ENCODE measurements at places on chromosomes 3 and 15.

DNA sequence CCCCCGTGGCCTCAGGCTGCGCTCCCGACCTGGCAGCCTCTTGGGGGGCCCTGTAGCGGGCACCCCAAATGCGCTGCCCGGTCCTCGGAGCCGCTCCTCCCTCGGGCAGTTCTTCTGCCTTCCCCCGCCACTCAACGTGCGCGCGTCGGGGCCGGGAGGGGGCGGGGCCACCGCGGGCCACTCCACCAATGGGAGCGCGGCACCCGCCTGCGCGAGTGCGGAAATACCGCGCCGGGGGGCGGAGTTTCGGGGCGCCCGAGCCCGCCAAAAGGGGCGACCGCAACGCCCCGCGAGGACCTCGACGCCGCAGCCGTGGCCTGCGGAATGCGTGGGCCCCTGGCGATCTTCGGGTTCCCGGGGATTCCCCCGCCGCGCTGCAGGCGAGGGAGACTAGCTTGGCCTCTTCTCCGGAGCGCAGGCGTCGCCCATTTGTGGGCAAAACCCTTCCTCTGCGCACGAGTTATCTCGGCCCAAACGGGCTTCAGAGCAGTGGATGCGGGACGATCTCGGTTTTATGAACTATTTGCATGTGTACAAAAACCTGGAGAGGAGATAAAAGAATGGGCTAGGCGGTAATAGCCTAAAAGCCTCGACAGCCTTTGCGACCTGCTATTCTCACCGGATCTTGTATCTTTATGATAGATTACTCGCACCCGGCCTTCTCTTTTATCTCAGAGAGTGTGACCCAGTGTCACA, at the start of gene TASOR:
Gene TASOR (minus strand): TSS at position 144 of the 696 bp plus-strand sequence. CDS start 259 bp downstream, outside the sequence.
- peak; percentile 37 for DNase-seq

- DNase-seq, result no peak
These were observed 550 bp upstream of the CHD2 start for GRCh38 chr15:92899601-92899947.

GRCh38 chr3:140995881-140996280, 54.2 kb downstream of the SLC25A36 start:
- DNase-seq, result no peak

DNA sequence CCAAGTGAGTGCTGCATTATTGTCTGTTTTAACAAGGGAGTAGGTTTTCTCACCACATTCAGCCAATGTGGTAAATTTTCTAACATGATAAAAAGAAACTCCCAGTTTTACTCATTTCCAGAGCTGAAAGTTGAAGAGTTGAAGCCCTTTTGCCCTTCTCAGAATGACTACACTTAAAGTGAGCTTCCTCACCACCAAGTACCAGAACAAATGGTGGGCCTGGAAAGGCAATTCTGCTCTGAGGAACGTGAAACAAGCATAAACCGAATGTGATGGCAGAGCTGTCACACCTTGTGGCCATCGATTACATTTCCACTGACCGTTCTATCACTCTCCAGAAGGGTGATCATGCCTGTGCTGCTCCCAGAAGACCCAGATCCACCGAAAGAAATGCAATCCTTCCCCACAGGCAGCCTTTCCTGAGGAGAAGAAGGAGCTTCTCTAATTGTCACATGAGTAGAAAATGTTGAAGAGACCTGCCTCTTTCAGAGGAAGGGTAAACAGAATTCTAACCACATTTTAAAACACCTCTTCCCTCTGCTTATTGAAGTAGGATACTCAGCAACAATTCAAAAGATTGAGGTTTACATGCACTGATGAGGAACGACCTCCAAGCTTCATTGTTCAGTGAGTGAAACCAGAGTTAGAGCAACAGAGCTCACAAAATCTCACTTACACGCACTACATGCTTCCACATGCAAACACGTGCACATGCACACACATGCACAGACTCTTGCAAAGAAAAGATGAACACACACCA, 21.4 kb upstream of the CCR9 start:
- no peak for DNase-seq

DNA sequence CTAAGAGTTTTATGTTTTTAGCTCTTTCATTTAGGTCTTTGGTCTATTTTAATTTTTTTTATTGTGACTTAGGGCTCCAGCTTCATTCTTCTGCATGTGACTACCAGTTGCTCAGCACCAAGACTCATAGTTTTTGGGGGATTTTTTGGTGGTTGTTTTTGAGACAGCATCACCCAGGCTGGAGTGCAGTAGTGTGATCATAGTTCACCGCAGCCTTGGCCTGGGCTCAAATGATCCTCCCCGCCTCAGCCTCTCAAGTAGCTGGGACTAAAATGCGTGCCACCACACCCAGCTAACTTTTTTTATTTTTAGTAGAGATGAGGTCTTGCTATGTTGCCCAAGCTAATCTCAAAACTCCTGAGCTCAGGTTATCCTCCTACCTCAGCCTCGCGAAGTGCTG, 19.4 kb downstream of the CDV3 start:
- DNase-seq, result no peak

- no peak for DNase-seq
These were observed 63.7 kb downstream of the SLC7A14 start for GRCh38 chr3:170522201-170522600.

DNA sequence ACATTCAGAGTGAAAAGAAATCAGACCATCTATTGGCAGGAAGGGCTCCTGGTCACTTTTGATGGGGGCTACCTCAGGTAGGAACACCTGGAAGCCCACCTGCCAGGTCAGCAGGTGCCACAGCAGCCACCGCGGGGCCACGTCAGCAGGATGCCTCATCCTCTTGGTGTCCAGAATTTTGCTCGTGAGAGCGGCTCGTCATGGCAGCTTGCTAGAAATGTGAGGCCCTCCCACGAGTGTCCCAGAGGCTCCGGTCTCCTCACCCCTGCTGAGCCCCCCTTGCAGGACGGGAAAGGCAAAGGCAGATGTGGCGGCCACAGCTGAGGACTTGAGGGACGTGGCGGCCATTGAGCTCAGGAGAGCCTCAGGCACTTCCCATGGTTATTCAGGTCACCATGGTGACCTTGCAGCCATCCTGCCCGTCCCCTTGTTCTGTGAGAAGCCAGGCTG, 129.4 kb downstream of the LRRK1 start:
- DNase-seq, result no peak

DNA sequence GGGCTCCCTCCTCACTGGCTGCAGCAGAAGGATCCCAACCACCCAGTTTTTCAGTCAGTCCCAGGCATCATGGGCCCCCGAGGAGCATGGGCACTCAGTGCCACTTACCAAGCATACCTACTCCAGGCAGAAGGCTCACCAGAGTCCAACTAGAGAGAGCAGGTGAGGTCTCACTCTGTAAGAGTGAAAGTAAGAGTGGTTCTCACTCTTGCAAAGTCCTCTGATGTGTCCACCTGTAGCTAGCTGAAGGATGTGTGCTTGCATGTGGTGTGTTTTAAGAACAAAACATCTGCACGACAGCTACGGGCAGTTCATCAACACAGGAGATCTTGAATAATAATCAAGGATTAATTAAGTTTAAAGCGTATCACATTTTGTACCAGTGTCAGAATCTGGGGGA, 49.7 kb downstream of the CCK start:
- DNase-seq, result no peak

- no peak for DNase-seq
These were observed 158.7 kb downstream of the PDCD6IP start for GRCh38 chr3:33957176-33957575.

GRCh38 chr3:119349354-119350041, 55.3 kb downstream of the ARHGAP31 start:
- no peak for DNase-seq

DNA sequence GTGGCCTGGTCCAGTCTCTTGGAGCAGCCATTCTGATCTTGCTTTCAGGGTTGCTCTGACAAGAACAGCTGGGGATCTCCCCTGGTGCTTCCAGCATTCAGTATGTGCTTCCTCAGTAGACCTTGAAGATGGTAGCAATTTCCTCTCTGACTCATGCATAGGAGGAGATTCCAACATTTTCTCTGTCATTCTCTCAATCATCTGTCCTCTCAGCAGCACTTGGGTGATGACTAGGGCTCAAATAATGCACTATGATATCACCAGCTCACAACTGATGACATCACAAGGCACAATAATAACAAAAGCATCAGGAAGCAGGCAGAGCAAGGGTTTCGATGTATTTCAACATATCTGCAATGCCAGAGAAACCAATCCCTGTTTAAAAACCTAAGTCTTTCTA, 52.7 kb downstream of the NFKBIZ start:
- DNase-seq, result no peak

DNA sequence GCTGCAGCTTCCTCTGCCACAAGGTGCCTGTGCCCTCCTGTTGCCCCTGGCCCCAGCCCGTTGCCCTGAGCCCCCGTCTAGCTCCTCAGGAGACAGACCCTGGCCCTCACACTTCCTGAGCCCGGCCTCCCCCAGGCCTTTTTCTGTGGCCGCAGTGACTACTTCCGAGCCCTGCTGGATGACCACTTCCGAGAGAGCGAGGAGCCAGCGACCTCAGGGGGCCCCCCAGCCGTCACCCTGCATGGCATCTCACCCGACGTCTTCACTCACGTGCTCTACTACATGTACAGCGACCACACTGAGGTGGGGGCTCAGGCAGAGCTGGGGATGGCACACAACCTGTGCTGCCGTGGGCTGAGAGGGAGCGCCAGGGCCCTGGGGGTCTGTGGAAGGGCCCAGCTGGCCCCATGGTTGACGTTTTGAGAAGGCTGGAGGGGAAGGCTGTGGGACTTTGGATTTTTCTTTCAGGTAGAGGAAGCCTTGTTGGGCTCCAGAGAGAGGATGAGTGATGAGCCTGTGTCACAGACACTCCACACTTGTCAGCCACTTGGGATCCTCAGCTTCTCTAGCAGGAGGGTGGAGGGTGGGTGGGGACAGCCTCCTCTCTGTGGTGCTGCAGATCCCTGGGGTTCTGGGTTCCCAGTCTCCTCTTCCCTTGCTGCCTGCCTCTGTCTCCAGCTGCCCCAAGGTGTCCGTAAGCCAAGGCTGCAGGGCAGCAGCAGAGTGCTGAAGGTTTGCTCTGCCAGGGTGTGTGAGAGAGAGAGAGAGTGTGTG, 5.0 kb downstream of the ABTB1 start:
- no peak for DNase-seq

DNA sequence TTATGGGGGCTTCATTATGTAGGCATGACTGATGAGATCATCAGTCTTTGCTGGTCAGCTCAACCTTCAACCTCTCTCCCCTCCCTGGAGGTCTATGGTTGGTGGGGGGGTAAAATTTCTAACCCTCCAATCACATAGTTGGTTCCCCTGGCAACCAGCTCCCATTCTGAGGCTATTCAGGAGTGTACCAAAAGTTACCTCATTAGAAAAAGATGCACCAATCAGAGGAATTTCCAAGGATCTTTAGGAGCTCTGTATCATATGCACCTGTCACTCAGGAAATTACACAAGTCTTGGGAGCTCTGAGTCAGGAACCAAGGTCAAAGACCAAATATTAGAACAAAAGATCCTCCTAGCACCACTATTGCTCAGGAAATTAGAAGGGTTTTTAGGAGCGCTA, 21.4 kb upstream of the LEO1 start:
- DNase-seq, result no peak

- no peak for DNase-seq
These were observed 73.7 kb downstream of the TM2D3 start for GRCh38 chr15:101578443-101578894.

GRCh38 chr15:66886686-66887273, 178.6 kb upstream of the SMAD3 start:
- no peak for DNase-seq

GRCh38 chr3:156230278-156230900, 110.0 kb downstream of the KCNAB1 start:
- peak; percentile 82 for DNase-seq

GRCh38 chr3:174337227-174337626, 521.9 kb upstream of the NAALADL2 start:
- no peak for DNase-seq

DNA sequence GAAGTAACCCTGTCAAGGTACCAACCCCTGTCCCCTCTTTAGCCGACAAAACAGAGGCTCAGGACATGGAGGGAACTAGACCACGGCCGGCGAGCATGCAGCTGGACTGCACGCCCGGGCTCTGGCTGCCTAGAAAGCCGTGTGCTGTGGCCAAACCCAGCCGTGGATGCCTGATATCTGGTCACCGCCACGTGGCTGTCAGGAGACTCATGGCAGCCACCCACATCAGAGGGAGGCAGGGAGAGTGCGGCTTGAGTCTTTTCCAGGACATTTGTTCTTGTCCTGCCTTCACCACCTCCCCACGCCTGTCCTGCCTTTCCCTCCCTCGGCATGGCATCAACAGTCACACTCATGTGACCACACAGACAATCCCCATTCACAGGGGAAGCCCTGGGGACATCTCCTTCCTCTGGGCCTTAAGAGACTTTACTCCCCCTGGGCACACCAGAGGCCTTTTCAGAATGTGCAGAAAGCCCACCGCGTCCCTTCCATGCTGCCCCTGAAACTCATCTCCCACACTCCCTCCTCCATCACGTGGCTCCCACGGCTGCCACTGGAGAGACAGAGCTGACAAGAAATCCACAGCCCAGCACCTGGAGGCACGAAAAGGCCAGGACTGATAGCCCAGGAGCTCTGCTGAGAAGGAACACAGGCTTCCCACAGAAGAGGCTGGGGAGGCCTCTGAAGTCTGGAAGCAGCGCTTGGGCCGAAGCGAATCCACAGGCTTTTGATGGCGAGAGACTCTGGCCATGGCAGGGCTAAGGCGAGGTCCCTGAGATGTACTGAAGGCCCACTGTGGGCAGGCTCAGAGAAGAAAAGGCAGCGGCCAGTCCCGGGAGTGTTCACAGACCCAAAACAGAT, 71.2 kb upstream of the IQSEC1 start:
- DNase-seq, result no peak

DNA sequence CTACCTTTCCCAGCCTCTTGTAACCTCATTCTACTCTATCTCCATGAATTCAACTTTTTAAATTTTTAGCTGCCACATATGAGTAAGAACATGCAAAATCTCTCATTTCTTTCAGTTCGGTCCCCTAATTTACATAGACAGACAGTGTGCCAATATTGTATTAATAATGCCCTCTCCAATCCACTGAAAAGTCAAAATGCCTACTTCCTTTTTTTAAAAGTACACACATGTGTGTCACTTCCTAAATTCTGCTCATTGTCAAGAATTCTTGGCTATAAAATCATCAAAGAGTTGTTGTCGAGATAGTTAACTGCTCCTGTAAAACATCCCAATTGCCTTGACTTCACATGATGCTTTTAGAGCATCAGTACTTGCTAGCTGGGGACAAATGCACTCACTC, 84.2 kb upstream of the IL12A start:
- no peak for DNase-seq

DNA sequence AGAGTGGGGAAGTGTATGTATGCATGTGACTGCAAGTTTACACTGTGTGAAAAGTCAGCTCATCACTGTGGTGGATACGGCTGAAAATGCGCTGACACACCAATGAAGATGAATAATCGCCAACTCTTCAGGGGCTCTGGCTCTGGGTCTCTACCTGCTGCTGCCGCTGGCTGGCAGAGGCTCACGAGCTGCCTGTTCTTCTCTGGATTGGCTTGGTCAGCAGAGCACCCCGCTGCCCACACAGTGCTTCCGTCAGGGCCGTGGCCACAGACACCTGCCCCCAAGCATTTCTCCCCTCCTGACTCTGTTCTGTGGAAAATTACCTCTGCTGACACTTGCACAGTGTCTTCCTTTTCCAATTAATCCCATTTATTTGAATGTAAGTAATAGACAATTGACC, 215.5 kb downstream of the GAP43 start:
- no peak for DNase-seq

Data from NCI-H748 treated with DMSO at 0.1 percent for 48 hours (cell line).